ENCODE measurements at places on chromosomes 7 and 10.

- no peak for DNase-seq
Observed at GRCh38 chr7:41698726-41699125, 4.2 kb downstream of the INHBA start.

DNA sequence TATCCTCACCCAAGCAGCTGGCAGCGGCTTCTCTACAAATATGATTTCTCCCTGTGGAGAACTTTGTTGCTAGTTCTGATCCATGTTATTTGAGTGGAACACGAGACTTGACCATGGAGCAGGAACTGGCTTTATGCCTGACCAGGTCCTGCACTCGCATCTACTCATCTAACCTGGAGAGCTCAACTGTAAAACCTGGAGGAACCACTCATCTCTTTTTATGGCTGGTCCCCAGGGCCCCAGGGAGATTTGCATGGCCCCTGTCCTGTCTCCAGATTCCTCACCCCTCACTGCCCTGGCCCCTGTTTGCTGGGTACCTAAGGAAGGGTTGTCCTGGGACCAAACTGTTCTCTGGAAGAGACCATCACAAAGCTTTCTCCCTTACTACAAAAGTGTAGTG is 16.0 kb downstream of the TCAF1 start:
- DNase-seq = no peak

- no peak for DNase-seq
Observed at GRCh38 chr10:58436071-58436470, 50.9 kb downstream of the TFAM start.

DNA sequence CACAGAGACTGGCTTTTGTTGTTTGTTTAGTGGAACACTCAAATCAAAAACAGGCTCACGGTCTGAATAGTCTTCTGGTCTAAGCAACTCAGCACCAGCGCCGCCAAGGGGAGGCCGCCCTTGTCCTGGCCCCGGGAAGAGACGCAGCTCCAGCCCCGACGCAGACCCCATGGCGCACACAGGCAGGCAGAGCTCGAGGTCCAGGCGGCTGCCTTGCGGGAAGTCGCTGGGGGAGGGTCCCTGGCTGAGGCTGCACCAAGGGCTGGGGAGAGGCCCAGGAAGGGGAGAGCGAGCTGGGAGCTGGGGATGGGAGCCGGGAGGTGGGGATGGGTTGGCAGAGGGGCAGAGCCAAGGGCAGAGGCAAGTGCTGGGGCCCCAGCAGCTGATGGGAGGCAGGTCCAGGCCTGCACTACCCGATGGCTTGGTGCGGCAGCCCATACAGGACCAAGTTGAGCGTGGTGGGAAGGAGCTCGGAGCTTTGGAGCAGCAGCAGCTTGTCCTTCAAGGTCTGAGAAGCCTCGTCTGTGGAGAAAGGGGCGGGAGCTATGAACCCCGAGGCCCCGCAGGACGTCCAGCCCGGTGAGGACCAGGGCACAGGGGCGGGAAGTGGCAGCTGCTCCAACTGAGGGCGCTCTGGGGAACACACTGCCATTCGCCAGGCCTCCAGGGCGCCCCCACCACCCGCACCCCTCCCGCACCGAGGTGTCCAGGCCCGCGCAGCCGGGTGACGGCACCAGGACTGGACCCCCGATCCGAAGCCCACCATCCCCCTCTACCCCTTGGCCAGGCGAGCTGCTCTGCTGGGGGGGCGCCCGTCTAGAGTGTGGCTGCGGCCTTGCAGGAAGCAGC is 22.7 kb upstream of the NKX6-2 start:
- DNase-seq = no peak

- DNase-seq = no peak
Observed at GRCh38 chr7:44320794-44321371, 4.5 kb downstream of the CAMK2B start.

DNA sequence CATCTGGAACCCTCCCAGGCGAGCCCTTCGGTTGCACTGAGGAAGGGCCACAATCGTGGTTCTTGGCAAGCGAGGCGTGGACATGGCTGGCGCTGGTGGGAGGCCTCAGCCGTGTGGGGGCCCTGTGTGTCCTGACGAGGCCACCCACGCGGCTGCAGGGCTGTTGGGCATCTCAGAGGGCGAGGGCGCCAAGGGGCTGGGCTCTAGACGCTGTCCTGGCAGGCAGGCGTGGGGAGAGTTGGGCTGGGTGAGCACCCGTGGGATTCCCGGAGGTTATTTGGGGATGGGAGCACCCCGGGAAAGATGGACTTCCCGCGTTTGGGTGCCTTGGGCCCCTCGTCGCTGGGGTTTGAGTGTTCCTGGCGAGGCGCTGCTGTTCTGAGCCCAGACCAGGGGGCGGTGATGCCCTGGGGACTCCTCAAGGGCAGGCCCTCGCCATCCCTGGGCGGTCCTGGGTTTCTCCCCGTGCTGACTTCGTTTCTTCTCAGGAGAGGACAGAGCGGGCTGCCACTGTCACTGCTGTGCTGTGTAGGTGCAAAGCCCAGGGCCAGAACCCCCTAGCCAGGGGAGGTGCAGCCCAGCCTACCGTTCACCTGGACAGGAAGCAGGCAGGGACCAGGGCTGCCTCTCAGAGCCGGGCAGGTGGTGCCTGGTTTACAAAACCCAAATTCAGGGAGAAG is 87.2 kb downstream of the DNAJB6 start:
- no peak for DNase-seq

GRCh38 chr7:157476654-157477549 is 140.1 kb downstream of the DNAJB6 start:
- no peak for DNase-seq

DNA sequence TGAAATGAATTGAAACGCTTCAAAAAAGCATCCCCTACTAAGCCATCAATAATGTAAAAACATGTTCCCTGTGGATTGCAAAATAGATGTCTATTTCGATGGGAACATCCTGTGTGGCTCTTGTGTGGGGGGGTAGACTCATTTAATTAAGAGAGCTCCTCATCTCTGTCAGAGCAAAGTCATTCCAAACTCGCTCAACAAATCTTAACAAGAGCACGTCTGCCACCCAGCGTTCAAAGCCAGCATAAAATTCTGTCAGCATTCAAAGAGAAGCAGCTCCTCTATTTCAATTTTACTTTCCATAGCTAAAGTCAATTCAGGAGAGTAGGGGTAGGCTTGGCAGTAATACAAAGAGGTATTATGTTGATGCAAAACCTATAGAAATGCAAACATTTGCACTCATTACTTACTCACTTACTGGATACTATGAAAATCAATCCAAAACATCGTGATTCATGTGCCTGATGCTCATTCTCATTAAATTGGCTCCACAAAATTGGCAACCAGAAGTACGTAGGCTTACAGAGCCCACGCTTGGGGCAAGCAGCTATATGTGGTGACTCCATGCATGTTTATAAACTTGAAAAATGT is 114.9 kb downstream of the IPMK start:
- no peak for DNase-seq

DNA sequence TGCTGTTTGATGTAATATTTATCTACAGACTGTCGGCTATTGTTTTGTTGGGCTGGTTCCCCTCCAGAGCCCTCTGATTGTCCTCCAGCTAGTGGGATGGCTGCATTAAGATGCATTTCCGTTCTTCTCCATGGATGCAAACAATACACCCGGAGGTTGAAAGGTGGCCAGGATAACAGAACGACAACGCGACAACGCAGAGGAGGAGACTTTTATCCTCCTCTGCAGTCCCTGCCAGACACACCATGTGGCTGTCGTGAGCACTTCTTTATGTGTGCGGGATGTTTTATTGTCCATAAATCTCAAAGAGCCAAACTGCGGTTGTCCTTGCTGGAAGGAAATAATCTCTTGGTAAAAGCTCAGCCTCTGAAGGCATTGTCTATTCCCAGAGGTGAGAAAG is 39.1 kb upstream of the TCERG1L start:
- no peak for DNase-seq

GRCh38 chr7:64630496-64630895 is 35.4 kb upstream of the ZNF107 start:
- no peak for DNase-seq

DNA sequence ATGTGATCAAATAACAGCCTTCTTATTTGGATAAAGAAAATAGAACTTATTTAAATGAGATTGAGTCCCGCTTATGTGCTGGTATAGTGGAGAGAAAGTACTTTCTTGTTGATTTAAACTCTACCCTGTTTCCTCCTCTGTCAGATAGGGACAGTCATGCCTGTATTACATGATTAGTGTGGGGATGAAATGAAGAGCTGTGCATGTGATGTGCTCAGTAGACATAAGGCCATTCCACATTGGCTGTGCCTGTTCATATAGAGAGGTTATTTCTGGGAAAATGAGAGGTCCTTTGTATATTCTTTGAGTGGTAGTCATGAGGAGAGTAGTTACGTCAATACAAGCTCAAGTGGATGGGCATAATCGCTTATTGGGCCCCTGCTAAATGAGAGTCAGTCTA is 5.7 kb downstream of the MTURN start:
- DNase-seq = no peak

- no peak for DNase-seq
Observed at GRCh38 chr7:22123139-22123538, 177.4 kb upstream of the CDCA7L start.

- DNase-seq = no peak
Observed at GRCh38 chr10:73915206-73915851, 4.4 kb downstream of the PLAU start.

DNA sequence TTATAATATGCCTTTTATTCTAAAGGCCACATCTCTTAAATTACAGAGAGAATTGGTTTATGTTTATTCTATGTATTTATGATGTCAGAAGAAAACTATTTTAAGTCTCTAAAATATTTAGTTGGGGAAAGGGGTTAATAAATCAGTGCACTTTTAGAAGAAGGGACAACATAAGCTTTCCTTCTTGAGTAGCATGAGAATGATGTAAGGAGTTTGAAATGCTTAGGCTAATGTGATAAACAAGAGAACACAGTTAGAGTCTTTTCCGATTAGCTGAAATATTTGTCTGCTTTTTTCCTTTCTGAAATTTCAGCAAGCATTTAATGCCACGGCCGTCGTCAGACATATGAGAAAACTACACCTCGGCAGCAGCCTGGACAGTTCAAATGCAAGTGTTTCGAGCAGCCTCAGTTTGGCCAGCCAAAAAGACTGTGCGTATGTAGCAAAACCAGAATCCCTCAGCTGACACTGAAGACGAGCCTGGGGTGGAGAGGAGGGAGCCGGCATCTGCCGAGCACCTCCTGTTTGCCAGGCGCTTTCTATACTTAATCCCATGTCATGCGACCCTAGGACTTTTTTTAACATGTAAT is 176.2 kb downstream of the CCDC3 start:
- DNase-seq = no peak

DNA sequence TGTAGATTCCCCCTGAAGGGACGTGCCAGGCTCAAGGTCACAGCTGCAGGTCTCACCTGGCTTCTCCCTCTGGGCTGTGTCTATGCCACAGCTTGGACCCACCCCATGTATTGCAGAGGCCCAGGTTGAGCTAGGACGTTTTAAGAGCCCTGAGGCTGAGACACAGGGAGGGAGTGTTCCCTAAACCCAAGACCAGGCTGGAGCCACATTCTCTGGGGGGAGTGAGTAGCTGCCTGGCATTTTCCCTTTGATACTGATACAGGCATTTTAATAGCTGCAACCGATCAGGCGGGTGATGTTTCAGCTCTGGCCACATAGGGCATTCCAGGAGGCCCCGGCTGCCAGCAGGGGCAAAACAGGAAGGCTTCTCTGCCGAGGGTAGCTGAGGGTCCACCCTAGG is 13.4 kb downstream of the COL13A1 start:
- DNase-seq = no peak

DNA sequence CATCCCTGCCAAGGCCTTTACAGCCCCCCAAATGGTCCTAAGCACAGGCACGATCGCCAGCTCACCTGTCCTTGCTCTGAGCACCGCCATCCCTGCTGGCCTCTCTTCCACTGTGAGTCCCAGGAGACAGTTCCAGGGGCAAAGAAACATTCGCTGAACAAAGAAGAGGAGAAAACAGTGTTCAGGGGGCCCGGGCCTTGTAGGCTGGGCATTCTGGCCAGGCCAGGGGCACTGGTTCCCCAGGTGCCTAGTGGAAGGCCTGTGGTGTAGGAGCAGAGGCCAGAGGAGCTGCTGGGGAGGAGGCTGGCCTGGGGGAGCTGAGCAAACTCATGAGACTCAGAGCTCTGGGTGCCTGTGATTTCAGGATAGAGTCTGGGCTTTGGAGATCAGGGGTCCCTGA is 22.6 kb downstream of the AQP1 start:
- no peak for DNase-seq

GRCh38 chr7:90229682-90230081 is 15.3 kb upstream of the CFAP69 start:
- DNase-seq = no peak

- DNase-seq = no peak
Observed at GRCh38 chr10:50582046-50582445, 41.7 kb downstream of the SGMS1 start.

DNA sequence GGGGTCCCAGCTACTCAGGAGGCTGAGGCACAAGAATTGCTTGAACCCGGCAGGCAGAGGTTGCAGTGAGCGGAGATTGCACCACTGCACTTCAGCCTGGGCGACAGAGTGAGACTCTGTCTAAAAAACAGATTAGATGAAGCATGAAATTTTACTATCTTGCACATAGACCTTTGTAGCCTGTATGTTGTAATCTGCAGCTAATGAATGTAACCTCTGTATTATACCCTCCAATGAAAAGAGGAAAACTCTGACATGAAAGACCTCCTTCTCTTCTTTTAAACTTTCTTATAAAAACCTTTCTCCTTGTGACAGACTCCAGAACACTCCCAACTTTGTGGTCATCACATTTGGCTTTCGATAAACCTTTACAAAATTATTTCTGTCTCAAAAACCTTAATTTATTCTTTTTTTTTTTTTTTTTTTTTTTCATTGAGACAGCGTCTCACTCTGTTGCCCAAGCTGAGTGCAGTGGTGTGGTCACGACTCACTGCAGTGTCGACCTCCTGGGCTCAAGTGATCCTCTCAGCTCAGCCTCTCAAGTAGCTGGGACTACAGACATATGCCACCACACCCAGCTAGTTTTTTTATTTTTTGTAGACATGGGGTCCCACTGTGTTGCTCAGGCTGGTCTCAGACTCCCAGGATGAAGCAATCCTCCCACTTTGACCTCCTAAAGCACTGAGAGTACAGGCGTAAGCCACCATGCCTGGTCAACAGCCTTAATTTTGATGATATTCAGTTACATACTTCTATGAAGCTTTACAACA is 97.4 kb downstream of the SVOPL start:
- DNase-seq = no peak

GRCh38 chr10:21257191-21257590 is 268.3 kb downstream of the SKIDA1 start:
- no peak for DNase-seq

DNA sequence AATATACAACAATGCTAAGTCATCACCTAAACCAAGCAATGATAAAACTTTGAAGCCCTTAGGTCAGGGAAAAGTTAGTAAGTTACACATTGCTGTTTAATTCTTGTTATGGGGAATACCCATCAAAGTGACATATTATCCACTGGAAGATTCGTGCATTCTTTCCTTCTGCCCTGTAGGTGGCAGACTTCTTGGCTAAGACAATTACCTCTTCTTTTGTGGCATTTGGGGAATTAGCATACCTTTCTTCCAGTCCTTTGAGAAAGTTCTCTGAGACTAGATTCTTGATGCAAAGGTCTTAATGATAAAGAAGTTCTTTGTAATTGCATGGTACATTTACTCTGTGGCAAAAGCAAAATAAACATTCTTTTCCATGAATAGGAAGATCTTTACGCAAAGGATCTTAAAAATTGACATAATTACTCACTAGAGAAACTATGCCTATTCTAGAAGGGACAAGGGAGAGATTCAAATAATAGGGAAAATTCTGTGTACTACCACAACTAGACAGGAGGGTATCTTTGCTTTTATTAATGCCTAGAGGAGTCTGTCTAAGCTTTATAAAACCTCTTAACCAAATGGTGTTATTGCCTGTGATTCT is 395.9 kb downstream of the GRM8 start:
- DNase-seq = no peak

GRCh38 chr7:3579638-3580219 is 278.7 kb downstream of the SDK1 start:
- no peak for DNase-seq

All from esophagus squamous epithelium (tissue), 5 donors.